NCI-H1417 (cell line): ENCODE measurements at places on chromosomes 1 and 21.

GRCh38 chr1:16921391-16922185, at the start of gene CROCC:
CROCC (plus strand) TSS chr1:16921931; CDS start chr1:16922019, 88 bp downstream.
- DNase-seq, result no peak

GRCh38 chr1:215143497-215143896, 61.0 kb downstream of the KCNK2 start:
- DNase-seq, result no peak

DNA sequence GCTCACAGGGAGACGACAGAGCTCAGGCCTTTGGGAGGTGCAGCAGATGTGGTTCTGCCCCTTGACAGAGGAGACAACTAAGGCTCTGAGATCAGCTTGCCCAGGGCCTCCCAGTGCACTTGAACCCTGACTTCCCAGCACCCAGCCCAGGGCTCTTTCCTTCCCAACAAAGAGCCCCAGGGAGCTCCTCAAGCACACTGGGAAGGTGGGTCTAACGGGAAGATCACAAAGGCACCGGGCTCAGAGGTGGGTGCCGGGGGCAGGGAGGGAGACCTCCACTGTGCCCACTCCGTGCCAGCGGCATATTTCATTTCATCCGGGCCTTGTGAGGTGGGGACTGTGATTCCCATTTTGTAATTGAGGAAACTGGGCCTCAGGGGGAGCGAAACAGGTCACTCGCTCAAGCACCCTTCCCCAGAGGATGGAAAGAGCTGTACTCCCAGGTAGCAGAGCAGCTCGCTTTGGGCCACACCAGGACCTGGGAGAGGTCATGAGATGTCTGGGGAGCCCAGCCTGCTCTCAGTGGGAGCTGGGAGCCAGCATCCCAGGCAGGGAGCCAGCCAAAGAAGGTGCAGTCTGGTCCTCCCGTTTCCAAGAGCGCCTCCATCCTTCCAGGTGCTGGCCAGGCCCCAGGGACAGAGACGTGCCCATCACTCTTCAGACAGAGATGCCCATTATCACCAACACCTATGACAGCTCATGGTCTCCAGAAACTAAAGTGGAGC, 82.3 kb downstream of the SYT2 start:
- no peak for DNase-seq

DNA sequence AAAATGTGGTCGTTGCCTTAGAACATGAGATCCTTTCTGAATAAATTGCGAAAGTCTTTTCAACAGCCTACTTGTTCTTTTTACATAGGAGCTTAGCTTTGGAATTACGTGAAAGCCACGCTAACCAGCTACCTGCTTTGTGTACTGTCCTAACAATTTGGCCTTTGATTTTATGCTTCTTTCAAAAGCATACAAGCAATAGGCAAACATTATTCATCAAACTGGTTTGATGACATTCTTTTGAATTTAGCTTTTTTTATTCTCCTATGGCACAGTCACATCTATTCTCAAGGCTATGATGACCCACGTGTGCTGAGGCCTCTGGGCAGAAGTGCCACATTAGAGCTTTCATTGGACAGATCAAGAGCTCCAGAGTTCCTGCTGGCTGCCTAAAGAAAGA, 178.0 kb upstream of the DPT start:
- DNase-seq, result no peak

- no peak for DNase-seq
Measured at GRCh38 chr1:227896710-227897655, 50.7 kb downstream of the WNT9A start.

DNA sequence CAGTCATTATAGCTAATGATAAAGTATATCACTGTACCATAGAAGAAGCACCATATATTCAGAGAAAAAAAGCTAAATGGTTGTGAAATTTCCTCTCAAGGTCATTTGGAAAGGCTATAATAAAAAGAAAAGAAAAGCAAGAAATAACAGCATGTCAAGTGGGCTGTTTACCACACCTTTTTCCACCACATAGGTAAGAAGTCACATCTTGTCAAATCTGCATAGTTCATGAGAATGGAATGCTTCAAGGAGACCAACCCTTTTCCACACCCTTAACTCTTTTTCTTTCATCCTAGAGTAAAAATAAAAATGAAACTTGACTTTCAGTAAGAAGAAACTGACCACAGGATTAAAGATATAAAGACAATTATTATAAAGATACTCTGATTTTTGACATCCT, 91.2 kb downstream of the ATP6V1G3 start:
- DNase-seq, result no peak

- no peak for DNase-seq
Measured at GRCh38 chr21:38902608-38903445, 97.1 kb downstream of the ETS2 start.

- peak; percentile 88 for DNase-seq
Measured at GRCh38 chr1:181551249-181551648, 67.9 kb downstream of the CACNA1E start.

DNA sequence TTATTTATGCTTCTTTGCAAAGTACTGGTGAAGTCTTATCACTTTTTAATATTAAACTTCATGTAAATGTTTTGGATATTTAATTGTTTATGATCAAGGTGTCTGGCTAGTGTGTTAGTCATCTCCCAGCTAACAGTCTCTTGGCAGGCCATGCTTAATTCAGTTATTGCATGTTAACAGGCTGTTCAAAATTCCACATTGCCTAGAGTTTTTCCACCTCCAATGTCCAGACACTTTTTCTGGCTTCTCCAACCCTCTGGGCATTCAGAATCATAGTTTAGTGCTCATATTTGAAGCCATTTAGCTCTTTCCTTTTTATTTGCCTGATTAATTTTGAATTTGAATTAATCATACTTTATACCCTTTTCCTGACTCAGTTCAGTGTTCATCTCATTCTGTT, 69.2 kb downstream of the OLFML2B start:
- no peak for DNase-seq

DNA sequence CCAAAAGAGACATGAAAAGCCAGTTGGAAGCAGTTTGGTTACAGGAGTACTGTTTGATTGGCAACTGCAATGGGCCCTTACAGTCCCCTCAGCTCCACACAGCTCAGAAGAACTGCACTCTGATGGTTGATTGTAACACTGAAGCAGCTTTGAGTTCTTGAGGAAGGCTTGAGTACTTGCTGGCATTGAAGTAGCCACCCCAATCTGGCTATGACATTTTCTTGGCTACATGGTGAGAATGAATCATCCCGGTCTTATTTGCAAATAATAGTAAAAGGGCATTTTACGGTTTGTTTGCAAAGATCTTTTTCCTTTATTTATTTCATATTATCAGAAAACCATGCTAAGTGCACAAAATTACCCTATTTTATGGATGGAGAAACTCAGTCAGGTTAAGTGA, 159.7 kb upstream of the BEND5 start:
- no peak for DNase-seq

DNA sequence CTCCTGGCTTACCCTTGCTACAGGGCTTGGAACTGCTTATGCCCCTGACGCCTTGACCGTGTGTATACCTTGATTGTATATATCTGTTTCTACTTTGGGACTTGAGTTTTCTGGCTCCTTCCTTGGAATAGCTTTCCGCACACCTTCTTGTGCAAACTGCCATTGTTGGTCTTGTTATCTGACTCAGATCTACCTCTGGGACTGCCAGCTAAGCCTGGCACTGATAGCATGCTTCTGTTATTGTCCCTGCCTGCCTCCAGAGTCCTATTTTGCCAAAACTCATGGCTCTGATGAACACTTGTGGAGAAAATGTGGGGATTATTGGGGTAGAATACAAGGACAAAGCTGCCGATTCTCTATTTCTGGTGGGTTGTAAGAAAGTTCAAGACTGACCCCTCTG, 15.4 kb downstream of the FMOD start:
- DNase-seq, result no peak

- peak; percentile 72 for DNase-seq
Measured at GRCh38 chr1:10795276-10796021, 997 bp downstream of the CASZ1 start.

DNA sequence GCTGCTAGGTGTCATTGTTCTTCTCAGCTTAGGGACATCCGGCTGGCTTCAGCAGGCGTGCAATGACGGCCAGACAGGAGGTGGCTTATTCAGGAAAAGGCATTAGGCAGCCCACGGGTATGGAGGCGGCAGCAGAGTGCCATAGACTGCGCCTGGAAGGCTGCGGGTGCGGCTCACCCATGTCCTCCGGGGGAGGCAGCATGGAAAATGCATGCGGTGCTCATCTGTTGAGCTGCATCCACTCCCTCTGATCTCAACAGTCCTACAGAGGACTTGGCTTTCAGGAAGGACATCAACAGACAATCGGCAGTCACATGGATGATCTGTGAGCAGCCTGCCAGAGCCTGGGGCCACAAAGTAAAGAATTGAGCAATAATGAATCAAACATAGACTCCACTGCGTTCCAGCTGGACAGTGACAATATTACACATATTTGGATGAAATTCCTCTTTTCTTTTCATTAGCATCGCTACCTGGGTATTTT, 42.9 kb downstream of the UMODL1 start:
- DNase-seq, result no peak

GRCh38 chr1:64687725-64688327, 57.0 kb upstream of the RAVER2 start:
- DNase-seq, result no peak

DNA sequence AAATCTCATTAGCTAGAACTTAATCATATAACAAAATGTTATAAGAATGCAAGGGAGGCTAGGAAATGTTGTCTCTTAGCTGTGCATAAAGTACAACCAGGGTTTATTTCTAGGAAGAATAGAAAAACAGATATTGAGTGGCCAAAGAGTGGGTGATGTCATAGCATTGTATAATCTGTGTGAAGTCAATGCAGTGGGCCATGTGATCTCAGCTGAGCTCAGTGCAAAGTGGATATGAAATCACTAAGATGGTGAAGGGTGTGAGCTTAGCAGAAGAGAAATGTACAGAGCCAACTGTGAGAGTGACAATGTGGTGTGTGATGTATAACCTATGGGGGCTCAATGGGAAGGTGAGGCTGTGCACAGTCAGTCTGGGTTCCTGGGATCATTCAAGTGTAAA, 29.7 kb upstream of the DUSP23 start:
- DNase-seq, result no peak

- no peak for DNase-seq
Measured at GRCh38 chr1:3352952-3353331, 101.5 kb upstream of the ARHGEF16 start.

- no peak for DNase-seq
Measured at GRCh38 chr1:228768355-228769000, 33.2 kb downstream of the RHOU start.

GRCh38 chr1:46005594-46005993, 126.8 kb downstream of the PIK3R3 start:
- no peak for DNase-seq

DNA sequence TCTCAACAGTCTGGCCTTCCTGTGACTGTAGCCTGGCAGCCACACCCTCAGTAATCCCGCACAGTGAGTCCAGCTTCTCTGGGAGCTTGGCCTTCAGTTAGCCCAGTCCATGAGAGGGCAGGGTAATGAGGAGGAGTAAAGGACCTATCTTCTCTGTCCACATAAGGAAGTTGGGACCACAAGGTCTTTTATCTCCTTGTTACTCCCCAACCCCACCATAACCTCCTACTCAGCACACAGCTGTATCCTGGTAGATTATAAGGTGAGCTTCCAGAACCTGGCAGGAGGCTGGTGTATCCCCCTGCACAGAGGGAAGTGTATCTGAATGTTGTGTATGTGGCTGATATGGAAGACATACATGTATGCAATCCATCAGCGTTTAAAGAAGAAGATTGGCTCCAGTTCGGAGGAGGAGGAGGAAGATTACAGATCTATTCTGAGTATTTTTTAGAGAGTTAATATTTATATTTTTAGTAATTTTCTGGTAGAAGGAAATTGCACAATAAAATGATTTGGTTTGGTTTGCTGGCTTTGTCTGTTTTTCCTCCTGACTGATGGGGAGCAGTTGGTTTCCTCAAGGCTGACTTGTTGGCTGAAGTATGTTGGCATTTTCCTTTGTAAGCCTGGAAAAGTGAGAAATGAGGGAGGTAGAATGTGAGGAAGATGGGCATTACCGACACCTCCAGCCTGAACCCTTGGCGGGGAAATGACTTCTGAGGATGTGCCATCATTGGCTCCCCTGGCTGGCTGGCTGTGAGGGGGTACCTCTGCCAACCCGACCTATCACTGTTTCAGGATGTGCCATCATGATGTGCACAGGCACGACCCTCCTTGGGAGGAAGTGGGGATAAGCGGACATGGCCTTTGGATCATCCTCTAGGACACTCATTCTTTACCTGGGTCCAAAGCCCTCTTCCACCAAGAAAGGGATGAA, 5.0 kb downstream of the C1orf226 start:
- no peak for DNase-seq

DNA sequence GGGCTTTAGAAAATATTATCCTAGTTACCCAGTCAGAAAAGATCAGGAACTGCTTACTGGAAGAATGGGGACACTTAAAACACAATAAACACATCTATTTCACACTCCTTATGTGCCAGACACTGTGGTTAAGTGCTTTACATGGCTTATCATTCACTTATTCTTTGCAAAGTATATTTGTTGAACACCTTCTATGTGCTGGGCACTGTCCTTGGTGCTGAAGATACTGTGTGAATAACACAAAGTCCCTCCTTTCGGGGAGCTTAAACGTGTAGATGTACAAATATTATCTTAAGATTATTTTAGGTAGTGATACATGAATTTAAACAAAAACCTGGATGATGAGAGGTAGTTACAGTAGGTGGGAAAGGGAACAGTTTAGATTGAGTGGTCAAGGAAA, 169.3 kb downstream of the ST6GALNAC5 start:
- no peak for DNase-seq

GRCh38 chr1:167791281-167792187, 69.8 kb downstream of the MPZL1 start:
- DNase-seq, result peak; percentile 91

DNA sequence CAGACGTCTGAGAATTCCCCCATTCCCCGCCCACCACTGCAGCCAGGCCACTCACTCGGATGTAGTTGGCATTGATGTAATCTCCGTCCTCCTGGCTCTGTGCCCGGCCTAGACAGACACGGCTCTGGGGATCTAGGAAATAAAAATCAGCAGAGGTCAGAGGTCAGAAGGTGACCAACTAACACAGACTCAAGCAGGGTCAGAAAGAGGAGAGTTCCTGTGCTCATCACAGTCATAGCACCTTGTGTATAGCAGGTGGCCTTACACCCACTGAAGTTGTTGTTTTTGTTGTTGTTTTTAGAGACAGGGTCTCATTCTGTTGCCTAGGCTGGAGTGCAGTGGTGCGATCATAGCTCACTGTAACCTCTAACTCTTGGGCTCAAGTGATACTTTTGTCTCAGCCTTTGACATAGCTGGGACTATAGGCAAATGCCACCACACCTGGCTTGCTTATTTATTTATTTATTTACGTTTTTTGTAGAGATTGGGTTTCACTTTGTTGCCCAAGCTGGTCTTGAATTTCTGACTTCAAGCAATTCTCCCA, 4.9 kb downstream of the PTPN7 start:
- no peak for DNase-seq

- DNase-seq, result no peak
Measured at GRCh38 chr21:45741691-45742090, 98.2 kb downstream of the PCBP3 start.

- peak; percentile 64 for DNase-seq
Measured at GRCh38 chr1:152459596-152460528, 45.8 kb upstream of the CRNN start.

DNA sequence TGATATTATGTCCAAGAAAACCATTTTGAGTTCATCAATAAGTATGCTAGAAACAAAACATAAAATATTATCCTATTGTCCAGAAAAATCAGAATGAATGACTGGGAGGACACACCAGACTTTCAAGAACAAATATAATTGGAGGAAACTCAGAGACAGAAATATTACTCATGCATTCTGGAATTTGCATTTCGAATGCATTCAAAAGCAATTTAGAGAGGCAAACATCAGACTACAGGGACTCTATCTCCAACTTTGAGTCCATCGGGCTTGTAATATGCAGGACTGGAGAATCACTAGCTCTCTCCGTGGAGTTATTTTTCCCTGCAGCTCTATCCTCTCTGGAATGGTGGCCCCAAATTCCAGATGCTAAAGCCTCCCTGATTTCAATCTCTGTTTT, 161.8 kb downstream of the CDC42BPA start:
- no peak for DNase-seq
